ENCODE measurements at places on chromosomes 16 and 17.

DNA sequence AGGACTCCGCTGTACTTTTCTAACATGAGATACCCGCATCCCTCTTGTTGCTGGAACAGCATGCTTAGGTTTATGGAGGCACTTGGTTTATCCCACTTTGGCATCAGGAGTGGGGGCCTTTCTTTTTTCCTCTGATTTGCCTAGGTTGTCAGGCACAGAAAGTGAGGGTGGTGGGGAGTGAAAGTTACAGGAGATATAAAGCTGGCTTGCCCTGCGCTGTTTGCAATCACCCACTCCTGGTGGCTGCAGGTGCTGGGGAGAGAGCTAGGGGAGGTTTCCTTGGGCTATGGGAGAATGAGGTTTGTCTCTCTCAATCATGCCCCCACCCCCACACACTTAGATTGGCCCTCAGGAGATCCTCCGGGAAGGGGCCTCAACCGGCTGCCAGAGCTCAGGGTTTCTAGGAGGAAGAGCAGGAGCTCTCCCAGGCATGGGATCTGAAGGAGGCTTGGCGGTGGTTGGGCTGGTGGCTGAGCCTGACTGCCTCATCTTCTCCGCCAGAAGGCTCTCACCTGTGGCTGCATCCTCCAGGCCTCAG lies 1.4 kb downstream of the WSCD1 start:
- DNase-seq = no peak

DNA sequence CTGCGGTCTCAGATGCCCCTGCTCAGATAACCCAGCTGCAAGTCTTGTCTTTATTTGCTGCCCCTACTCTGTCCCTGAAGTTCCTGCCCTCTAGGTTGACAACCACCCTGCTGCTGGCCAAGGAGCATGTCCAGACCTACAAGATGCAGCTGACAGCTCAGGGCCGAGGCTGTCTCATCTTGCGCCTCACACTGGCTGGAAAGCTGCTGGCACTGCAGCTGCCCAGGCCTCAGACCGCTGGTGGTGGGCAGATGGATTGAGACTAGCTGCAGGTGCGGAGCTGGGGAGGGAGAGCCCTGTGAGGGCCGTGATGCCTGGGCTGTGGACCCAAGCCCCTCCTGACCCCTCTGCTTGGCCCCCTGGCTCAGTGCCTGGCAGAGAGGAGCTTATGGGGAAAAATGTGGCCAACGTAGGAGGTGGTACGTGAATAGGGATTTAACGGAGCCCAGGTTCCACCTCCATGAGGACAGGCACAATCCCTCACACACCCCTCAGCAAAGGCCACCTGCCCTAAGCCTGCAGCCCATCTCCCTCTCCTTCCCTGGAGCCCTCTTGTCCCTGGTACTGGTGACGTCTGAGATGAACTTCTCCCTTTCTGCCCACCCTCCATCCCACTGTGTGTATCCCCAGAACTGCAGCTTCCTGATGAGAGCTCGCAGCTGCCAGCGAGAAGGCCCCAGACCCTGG lies 8.3 kb upstream of the GALK1 start:
- DNase-seq = no peak

DNA sequence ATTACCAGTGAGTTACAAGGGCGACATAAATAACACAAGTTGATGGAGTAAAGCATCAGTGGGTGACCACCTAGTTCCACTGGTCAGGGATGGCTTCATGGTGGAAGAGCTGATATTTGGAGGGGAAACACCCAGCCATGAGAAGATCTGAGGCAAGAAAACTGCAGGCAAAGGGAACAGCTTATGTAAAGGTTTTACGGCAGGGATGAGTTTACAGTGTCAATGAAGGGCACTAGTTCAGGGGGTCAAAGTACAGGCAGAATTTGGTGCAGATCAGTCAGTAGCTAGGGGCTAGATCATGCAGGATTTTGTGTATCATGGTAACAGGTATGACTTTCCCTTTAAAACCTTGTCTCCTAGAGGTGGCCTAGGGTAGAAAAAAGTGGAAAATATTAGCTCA lies 339.6 kb downstream of the PMP22 start:
- DNase-seq = no peak

DNA sequence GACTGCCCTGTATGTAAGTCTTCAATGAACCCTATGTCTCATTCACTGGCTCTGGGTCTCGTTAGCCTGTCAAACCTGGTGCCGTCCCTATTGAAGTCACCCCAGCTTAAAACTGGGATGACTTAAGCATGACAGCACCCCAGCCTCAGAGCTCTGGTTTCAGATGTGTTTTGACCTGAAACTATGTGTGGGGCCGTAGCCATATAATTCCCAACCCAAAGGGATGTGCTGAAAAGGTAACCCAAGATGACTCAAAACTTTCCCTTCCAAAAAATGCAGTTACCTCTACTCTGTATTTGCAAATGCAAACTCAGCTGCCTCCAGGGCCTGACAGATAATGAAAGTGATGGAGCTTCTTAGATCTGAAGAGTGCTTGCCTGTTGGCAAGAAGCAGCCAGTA lies 478.3 kb upstream of the ERCC4 start:
- no peak for DNase-seq

DNA sequence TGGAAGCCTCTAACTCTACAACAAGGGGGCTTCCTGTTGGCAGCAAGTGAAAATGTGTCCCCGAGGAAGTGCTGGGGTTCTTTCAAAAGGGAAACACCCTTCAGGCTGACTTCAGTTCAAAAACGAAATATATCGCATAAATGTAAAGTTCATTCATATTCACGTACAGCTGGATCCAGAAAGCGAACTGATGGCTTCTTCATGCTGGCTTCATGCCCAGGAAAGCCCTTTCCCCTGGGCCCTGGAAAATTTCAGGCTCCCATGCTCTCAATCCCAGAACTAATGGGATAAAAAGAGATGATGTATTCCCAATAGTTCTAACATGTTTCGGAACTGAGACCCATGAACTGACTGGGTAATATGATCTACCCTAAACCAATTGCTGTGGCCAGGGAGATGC lies 104.7 kb upstream of the CDH13 start:
- no peak for DNase-seq

- DNase-seq = no peak
These were observed 205.7 kb downstream of the SNX29 start for GRCh38 chr16:12182212-12182611.

DNA sequence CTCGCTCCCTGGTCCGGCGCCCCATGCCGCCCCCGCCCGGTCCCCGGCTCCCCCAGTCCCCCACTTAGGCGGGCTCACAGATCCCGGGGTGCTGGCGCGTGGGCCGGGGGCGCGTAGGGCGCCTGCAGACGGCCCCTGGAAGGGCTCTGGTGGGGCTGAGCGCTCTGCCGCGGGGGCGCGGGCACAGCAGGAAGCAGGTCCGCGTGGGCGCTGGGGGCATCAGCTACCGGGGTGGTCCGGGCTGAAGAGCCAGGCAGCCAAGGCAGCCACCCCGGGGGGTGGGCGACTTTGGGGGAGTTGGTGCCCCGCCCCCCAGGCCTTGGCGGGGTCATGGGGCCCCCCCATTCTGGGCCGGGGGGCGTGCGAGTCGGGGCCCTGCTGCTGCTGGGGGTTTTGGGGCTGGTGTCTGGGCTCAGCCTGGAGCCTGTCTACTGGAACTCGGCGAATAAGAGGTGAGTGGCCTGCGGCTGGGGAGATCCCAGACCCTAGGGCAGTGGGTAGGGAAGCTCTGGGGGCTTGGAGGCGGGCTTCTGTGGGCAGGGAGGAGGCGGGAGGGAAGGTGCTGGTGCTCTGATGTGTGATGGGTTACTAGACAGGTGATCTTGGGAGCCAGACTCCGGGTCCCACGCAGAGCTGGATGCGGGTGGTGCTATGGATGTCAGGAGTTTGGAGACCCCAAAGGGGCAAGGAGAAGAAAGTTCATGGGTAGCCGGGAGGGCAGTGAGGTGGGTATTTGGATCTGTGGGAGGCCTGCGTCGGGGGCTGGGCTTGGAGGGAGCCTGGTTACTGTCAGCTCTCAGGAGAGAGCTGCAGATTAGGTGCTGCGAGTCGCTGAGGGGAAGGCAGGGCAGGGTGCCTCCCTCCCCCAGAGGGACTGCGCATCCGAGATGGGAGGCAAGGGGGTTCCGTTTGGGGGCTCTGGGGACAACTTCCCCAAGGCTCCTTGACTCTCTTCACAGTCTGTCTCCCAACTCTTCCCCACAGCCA lies 560 bp downstream of the EFNB3 start:
- DNase-seq = no peak

DNA sequence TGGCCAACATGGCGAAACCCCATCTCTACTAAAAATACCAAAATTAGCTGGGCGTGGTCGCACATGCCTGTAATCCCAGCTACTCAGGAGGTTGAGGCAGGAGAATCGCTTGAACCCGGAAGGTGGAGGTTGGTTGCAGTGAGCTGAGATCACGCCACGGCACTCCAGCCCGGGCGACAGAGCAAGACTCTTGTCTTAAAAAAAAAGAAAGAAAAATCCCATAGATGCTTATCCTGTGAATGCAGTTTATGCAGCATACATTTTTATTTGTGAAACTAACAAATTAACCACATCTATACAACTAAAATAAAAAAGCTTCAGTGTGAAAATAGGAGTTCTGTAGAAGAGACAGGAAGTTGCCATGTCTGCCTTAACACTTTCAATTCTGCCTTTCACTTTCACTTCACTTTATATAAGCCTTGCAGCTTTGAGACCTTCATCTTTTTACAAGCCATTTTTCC lies 7.1 kb downstream of the IGSF6 start:
- DNase-seq = no peak

DNA sequence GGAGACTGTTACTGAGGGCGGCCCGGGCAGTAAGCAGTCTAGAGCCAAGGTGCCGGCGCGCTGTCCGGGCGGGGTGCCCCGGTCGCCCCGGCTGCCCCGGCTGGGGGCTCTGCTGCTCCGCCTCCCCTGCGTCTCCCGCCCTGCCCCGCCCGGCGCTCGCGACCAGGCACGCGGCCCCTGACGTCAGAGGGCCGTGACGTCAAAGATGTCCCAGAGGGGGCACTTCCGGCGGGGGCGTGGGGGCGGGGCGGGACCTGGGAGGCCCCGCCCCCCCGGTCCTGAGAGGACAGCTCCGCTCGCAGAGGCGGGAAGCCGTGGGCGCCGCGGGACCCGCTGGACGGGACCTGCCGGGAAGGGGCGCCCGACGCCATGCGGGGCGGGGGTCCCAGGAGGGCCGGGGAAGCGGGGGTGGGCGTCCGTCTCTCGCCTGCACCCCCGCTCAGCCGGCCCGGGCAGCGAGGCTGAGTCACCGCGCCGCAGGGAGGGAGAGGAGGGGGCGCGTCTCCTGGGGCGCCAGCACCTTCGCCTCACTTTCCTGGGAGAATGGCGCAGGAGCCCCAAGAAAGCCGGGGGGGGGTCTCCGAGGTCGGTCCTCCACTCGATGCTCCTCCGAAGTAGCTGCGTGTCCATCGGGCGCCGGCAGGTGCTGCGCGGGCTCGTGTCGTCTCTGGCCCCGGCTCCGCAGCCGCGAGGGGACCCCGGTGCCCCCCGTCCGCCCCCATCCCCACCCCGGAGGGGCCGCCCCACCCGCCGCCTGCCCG lies 4.4 kb upstream of the HIC1 start:
- DNase-seq = peak; percentile 51

DNA sequence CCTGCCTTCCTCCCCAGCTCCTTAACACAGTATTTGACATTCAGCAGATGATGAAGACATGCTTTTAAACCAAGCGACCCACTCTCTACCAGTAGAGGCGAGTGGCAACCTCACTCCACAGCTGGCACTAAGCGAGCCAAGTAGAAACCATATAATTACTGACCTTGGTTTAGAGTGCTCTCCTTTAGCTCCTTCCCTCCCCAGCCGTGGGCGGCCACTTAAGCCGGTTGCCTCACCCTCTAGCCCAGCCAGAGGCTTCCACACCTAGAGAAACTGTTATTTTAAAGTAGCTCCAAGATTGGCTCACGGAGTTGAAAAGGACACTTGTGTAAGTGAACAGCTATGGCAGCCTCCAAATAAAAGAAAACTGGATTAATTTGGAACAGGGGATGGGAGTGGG lies 109.1 kb upstream of the CRHR1 start:
- DNase-seq = no peak

DNA sequence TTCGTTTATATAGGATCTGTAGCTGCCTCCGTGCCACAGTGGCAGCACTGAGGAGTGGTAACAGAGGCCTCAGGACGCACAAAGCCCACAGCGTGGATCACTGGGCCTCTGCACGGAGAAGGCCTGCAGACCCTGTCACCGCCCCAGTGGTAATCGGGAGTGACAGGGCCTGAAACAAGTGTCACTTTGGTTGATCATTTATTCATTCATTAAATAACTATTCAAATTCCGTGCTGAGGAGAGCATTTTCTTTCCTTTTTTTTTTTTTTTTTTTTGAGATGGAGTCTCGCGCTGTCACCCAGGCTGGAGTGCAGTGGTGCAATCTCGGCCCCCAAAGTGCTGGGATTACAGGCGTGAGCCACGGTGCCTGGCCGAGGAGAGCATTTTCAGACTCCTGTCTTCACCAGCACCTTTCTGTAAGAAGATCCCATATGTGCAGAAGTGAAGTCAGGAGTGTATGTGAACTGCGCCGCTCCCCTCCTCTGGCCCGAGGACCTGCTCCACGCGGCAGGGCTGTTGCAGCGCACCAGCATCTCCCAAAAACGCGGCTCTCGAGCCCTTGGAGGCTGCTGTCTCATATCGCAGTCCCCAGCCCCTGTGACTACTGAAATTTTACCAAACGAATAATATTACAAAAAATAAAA lies 44.9 kb upstream of the TRAP1 start:
- no peak for DNase-seq

GRCh38 chr16:10992797-10993196 lies 48.4 kb downstream of the CLEC16A start:
- DNase-seq = peak; percentile 52

DNA sequence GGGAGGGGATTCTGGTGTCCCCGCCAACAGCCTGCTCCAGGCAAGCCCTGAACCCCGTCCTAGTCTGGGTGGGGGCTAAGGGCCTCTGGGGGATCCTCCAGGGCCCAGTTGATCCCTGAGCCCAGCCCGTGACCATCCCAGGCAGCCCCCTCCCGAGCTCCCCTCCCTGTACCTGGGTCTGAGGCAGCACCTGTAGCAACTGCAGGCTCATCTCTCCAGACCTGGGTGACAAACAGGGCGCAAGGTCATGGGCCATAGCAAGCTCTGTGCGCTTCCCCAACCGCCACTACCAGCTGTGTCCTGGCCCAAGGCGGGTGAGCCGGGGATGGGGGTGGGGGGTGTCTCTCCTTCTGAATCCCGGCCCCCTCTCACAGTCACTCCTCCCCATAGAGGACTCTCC lies 10.6 kb downstream of the CNGB1 start:
- DNase-seq = no peak

- no peak for DNase-seq
These were observed 67.9 kb downstream of the METRNL start for GRCh38 chr17:83147280-83147679.

GRCh38 chr17:28744104-28744971 lies 527 bp downstream of the TRAF4 start:
- DNase-seq = no peak

DNA sequence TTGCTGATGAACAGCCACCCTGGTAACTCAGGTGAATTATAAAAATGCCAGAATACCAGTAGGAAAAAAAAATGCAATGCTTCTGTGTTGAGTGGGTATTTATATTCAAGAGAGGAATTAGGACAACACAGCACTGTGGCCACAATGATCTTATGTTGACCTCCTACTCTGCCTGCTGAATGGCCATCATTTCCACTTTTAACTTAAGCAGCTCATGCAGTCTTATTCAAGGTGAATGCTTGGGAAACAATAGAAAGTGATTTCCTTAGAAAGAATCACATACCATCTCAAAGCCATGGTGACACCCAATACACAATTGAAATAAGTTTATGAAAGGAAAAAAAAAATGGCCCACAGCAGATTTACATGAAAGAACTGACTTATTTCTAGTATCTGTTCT lies 224.0 kb downstream of the CDH8 start:
- DNase-seq = no peak

GRCh38 chr16:72978212-72978611 lies 69.7 kb downstream of the ZFHX3 start:
- no peak for DNase-seq

- no peak for DNase-seq
These were observed 33.8 kb downstream of the DEF8 start for GRCh38 chr16:89982318-89982717.

- no peak for DNase-seq
These were observed 48.7 kb upstream of the NLK start for GRCh38 chr17:27993723-27994310.
